CD4-positive, CD25-positive, alpha-beta regulatory T cell (primary cell): ENCODE measurements at places on chromosomes 1 and 21. TPM values are rescaled to one million over a fixed set of nuclear protein-coding genes. Genes with fewer than 3 reads are reported as not detected.

Gene SHISA4
- 0.44 TPM for total RNA-seq

Gene MCOLN3
- not detected for total RNA-seq

GRCh38 chr1:208157769-208158168, 86.4 kb downstream of the PLXNA2 start:
- DNase-seq, result no peak

GRCh38 chr1:220441211-220441610, 86.7 kb upstream of the MARK1 start:
- DNase-seq, result no peak

DNA sequence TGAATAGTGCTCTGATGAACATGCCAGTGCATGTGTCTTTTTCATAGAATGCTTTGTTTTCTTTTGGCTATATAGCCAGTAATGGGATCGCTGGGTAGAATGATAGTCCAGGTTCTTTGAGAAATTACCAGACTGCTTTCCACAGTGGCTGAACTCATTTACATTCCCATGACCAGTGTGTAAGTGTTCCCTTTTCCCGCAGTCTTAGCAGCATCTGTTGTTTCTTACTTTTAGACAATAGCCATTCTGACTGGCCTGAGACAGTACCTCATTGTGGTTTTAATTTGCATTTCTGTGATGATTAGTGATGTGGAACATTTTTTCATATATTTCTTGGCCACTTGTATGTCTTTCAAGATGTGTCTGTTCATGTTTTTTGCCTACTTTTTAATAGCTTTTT, 784.5 kb downstream of the USP25 start:
- DNase-seq, result no peak

DNA sequence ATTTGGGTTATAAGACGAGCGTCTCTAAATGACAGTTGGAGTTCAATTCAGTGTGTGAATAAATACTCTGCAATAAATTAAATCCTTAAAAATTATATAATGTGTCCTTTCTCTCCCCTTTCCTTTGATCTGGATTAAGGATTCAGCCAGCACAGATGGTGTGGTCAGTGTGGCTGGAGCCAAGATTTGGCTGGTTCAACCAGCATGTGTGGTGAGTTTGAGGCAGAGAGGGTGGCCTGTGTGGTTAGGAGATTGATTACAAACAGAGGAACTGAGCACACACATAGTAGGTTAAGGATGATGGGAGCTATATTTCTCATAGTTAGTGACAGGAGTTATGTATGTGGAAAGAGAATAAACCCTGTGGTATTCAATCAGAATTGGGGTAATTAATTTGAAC, 14.2 kb upstream of the AMIGO1 start:
- no peak for DNase-seq
